ENCODE measurements at places on chromosomes 2 and 18.

GRCh38 chr2:29114946-29115609 is at the start of gene CLIP4:
CLIP4 (plus strand) TSS chr2:29115415; CDS start chr2:29121389, 5,974 bp downstream.
- no peak for DNase-seq

DNA sequence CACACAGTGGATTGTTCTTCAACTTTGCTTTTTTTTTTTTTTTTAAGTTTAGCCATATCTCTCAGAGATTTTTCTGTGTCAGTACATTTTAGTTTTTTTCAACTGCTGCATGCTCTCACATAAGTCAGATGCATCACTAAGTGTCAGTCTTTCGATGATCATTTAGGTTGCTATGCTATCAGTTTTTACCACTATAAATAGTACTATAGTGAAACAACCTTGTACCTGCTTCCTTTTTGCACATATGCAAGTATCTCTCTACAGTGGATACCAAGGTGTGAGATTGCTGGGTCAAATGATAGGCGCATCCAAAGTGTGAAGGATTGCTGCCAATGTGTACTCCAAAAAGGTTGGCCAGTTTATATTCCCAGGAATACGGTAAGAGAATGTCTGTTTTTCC is 33.5 kb upstream of the MAP4K3 start:
- DNase-seq: no peak

GRCh38 chr2:179571721-179572120 is 289.7 kb downstream of the ZNF385B start:
- no peak for DNase-seq

DNA sequence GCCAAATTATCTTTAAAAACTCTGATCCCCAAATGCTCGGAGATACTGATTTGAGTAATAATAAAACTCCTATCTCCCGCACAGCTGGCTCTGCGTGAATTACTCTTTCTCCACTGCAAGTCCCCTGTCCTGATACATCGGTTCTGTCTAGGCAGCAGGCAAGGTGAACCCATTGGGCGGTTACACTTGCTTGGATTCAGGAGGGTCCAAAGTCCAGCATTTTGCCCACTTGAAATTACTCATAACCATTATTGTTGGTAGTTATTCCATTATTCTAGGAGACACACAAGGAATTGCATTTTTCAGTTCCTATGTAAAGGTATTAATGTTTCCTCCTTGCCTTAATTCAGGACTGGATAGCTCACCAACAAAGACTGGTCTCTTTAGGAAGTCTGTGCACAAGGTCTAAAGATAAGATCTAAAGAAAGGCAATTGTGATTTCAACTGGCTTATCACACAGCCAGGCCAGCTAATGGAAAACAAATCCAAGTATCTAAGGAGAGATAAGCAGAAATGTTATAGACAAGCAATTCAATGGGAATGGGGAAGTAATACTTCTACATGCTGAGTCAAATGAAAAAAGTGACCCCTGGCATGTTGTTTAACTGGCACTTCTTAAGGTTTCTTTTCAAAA is 23.2 kb upstream of the NPC1 start:
- DNase-seq: no peak

GRCh38 chr18:71665131-71665530 is 879.0 kb downstream of the CBLN2 start:
- DNase-seq: peak; percentile 52

DNA sequence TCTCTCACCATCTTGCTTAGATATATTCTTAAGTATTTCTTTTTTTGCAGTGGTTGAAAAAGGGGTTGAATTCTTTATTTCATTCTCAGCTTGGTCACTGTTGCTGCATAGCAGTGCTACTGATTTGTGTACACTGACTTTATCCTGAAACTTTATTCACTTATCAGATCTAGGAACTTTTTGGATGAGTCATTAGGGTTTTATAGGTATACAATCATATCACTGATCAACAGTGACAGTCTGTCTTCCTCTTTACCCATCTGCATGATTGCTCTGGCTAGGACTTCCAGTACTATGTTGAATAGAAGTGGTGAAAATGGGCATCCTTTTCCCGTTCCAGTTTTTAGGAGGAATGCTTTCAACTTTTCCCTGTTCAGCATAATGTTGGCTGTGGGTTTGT is 6.5 kb downstream of the STARD6 start:
- no peak for DNase-seq

GRCh38 chr2:178374865-178375264 is 76.1 kb downstream of the PRKRA start:
- no peak for DNase-seq

GRCh38 chr2:105802587-105802986 is 57.9 kb downstream of the NCK2 start:
- no peak for DNase-seq

- DNase-seq: no peak
These were observed 180.7 kb downstream of the SUCLG1 start for GRCh38 chr2:84278386-84278785.

GRCh38 chr2:230930149-230930780 is 5.2 kb upstream of the GPR55 start:
- no peak for DNase-seq

GRCh38 chr2:241129086-241129871 is 20.0 kb downstream of the PASK start:
- DNase-seq: no peak

DNA sequence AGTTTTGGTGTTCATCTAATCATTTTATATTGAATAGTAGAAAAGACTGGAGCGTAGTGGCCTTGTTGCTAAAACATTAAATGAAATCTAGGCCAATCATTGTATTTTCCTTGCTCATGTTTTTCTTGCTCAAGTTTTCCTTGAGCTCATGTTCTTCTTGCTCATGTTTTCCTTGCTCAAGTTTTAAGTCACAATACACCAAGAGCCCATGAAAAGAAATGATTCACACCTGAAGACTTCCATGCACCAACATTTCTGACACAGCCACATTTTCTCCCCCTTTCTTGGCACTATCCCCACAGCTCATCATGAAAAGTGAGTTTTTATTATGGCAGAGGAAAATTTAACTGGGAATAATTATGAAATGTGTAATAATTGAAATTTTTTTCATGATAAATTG is 92.0 kb downstream of the LRP1B start:
- no peak for DNase-seq

GRCh38 chr2:16148632-16149348 is 208.4 kb downstream of the MYCN start:
- DNase-seq: no peak
